NCI-H460 (cell line): ENCODE measurements at places on chromosomes 1 and 21. TPM values are rescaled to one million over a fixed set of nuclear protein-coding genes. Genes with fewer than 3 reads are reported as not detected.

DNA sequence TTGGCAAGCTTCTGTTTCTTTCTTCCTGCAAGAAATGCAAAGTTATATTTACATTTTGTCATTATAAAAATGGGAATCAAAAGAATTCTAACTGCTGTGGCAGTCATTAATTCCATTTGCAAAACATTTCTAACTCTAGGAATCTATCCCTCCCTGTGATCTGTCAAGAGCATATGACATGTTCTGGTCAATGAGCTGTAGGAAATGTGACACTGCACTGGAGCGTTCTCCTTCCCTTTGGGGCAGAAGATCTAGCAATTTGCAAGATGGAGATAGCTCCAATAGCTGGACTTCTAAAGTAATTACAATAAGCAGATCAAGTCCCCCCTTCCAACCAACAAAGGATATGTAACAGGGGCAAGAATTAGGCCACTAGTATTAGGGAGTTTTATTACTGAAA lies 6.3 kb downstream of the TOMM20 start:
- no peak for DNase-seq

DNA sequence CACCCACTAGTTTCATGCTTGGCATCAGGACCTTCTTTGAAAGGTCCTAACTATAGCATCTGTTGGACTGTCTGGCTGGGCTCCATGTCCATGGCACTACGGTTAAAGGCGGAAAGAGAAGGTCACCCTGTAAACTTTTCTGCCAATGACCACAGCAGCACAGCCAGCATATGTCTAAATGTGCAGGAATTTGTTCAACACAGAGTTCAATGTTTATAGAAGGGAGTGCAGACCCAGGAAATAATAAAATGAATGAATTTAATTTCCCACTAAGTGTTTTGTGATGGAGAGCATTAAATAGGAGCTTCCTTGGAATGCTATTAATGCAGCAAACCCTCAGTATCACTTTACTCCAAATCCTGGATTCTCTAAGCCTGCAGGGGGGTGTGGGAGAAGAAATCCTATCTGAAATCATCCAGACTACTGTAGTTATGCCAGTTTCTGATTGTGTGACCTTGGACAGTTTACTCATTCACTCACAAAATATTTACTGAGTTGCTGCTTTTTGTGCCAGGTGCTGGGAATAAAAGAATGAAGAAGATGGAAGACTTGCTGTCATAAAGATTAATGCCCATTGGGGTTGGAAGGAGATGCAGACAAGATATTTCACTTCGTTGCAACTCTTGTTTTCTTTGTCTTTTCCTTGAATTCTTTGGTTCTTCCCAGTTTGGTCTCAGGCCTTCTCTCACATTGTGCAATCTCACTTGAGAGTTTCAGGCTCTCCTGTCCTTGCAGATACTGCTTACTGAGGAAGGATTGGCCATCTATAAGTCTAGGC lies 195.0 kb downstream of the ROR1 start:
- DNase-seq, result no peak

DNA sequence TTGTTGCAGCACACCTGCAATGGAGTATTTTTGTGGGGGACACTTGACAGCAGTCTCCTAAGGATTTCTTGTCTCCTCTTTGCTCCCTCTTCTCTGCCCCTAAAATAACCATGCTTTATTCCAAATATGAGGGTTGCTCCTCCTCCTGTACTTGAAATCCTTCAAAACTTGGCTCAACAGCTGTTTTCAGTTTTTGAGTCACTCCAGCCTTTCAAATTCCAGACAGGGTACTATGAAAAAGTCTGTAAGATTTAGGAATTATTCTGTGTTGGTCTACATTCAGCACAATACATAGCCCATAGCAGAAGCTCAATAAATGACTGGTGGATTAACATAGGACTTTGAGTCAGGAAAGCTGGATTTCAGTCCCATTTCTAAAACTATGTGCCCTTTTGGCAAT lies 5.5 kb downstream of the AP4B1 start:
- no peak for DNase-seq

- DNase-seq, result no peak
Observed at GRCh38 chr1:110005971-110006370, 21.4 kb downstream of the AHCYL1 start.

DNA sequence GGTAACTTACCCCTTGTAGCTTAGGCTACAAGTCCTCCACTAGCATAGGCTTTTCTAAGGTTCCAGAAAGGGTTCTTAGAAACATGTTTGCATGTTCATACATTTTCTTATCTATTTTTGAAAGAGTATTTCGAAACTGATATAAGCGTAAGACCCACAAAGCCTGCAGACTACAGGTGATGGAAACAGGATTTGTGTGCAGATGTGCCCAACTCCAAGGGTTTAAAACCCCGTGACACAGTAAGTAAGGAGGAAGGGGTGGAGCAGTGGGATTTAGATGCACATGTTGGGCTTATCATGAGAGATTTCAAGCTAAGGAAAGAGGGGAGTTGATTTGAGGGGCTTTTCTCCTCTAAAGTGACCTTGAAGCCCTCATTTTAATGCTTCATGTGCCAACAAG lies 164.7 kb downstream of the LTN1 start:
- DNase-seq, result no peak

GRCh38 chr1:234875953-234876855 lies 252.4 kb downstream of the TOMM20 start:
- no peak for DNase-seq

Gene TRAPPC3
- 54.7 and 62.9 TPM in 2 replicates for total RNA-seq
